ENCODE measurements at places on chromosomes 6 and 20.

GRCh38 chr6:27862396-27863066 is 49.7 kb downstream of the OR2B2 start:
- no peak for DNase-seq

- DNase-seq, result no peak
These were observed 32.7 kb downstream of the CHMP4B start for GRCh38 chr20:33843854-33844253.

GRCh38 chr6:61809004-61809595 is 476.9 kb downstream of the KHDRBS2 start:
- no peak for DNase-seq

GRCh38 chr6:17983730-17984129 is 3.7 kb downstream of the KIF13A start:
- DNase-seq, result no peak

- DNase-seq, result no peak
These were observed 25.5 kb upstream of the NOL4L start for GRCh38 chr20:32610472-32611218.

GRCh38 chr6:149436647-149437046 is 36.6 kb downstream of the SUMO4 start:
- no peak for DNase-seq

- no peak for DNase-seq
These were observed 302.6 kb upstream of the ARID1B start for GRCh38 chr6:156474507-156475120.

DNA sequence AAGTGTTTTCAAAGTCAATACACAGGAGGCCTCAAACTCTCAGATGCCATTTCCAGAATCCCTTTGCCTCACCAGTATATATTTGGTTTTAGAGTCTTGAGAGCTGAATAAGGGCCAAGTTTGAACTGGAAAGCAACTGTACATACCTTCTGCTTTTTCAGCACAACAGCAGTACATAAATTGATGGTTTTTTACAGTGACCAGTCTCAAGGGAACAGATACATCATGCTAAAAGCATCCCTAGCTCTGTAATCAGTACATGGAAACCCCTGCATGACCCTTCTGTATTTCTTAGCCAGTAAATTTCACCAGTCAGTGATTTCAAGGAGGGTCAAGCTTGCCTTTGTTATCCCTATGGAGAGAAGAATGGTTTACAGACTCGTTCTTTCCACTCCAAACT is 40.6 kb upstream of the ECHDC1 start:
- DNase-seq, result no peak

GRCh38 chr20:32028647-32029372 is 18.6 kb downstream of the CCM2L start:
- DNase-seq, result no peak

- no peak for DNase-seq
These were observed 28.9 kb downstream of the VEGFA start for GRCh38 chr6:43798688-43799444.

- DNase-seq, result no peak
These were observed 94.6 kb upstream of the ENPP5 start for GRCh38 chr6:46265373-46265772.

GRCh38 chr6:74357321-74357720 is 661.3 kb downstream of the CD109 start:
- no peak for DNase-seq

DNA sequence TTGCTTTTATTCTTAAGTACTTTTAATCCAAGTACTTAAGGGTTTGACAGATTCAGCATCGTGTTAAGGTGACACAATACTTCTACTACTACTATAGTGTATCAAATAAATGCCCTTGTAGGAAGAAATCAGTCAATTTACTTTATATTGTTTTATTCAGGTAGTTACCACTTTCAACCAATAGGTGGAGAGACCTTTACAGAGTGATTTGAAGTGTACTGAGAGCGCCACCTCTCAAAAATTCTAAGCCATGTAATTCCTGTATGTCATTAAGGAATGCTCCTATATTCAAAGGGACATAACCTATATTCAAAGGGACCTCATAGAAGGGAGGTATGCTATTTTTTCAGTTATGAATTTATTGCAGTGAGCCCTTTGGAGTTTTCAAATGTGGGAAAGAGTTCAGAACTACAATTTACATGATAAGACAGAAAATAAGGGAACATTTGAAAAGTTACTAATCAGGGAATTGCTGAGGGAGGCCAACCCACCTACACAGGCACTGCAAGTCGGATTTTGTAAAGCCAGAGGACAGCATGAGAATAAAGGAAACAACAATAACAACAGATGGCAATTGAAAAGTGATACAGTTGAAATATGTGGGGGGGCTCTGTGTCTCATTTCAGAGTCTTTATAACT is 955.6 kb downstream of the TBC1D32 start:
- DNase-seq, result no peak

GRCh38 chr6:72977114-72977513 is 248.2 kb downstream of the KHDC1L start:
- DNase-seq, result no peak

GRCh38 chr6:132224943-132225342 is 176.3 kb downstream of the MOXD1 start:
- no peak for DNase-seq

- no peak for DNase-seq
These were observed 138.7 kb upstream of the BACH2 start for GRCh38 chr6:90435207-90435899.

DNA sequence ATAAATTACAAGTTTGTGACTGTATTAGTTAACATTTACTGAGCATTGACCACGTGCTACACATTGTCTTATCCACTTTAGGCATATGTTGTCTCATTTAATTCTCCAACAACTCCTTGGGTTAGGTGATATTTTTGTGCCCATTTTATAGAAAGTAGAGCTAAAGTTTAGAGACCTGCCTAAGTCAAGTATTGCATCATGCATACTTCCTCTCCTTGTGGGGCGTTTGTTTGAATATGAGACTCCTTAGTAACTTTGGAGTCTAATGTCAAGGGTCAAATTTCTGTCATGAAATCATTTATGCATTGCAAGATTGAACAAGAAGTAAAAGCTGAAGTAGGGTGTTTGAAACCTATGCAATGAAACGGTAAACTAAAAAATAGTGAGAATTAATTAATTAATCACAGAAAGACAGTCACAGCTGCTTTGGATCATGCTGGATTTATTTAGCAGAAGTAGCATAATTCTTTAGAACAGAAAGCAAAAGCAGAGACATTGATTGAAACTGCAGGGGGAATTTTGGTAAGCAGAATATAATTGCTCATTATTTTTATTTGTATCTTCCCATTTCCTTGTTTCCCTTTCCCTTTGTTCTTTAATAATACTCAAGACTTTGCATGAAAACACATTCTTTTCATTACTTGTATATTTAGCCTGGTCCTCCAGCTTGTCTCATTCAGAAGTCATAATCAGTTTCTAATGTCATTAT is 1374.4 kb upstream of the GJE1 start:
- DNase-seq, result no peak

DNA sequence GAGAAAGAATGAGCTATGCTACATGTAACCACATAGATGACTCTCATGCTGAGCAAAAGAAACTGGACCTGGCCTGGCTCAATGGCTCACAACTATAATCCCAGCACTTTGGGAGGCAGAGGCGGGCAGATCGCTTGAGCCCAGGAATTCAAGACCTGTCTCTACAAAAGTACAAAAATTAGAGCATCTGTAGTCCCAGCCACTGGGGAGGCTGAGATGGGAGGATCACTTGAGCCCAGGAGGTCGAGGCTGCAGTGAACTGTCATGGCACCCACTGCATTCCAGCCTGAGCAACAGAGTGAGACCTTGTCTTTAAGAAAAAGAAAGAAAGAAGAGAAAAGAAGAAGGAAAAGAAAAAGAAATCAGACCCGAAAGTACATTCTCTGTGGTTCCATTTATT is 41.7 kb downstream of the NCR2 start:
- no peak for DNase-seq

- no peak for DNase-seq
These were observed 87.6 kb downstream of the FOXA2 start for GRCh38 chr20:22496817-22497216.

DNA sequence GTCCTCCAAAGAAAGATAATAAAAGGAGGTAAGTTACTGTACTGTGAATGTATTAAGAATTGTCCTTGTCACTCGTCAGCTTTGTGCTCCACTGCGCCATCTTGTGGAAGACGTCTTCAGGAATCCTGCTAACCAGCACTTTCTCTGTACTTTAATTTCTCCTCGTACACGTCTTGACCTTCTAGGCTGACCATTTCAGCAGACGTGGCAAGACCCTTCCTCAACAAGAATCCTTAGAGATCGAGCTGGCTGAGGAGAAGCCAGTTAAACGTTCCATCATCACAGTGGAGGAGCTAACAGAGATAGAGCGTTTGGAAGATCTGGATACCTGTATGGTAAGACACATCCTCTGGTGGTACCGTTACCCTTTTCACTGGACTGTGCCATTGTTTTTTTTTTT is 95.5 kb upstream of the SCGN start:
- peak; percentile 61 for DNase-seq

GRCh38 chr20:61584851-61585250 is 332.8 kb downstream of the CDH4 start:
- no peak for DNase-seq

DNA sequence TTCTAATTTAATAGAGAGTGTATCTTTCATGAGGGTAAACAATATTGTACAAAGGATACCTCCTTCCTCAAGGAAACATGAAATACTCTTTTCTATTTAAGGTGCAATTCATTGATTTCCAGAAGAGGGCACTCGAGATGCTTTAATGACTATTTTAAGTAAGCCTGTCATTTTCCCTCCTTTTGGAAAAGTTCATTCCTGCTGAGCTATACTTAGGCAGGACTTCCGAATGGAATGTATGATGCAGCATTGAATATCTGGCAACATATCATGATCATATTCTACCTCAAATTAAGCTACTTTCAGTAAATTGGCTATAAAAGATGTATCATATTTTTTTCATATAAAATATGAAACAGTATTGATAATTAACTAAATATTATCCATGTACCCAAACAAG is 5.0 kb downstream of the DST start:
- peak; percentile 3 for DNase-seq

DNA sequence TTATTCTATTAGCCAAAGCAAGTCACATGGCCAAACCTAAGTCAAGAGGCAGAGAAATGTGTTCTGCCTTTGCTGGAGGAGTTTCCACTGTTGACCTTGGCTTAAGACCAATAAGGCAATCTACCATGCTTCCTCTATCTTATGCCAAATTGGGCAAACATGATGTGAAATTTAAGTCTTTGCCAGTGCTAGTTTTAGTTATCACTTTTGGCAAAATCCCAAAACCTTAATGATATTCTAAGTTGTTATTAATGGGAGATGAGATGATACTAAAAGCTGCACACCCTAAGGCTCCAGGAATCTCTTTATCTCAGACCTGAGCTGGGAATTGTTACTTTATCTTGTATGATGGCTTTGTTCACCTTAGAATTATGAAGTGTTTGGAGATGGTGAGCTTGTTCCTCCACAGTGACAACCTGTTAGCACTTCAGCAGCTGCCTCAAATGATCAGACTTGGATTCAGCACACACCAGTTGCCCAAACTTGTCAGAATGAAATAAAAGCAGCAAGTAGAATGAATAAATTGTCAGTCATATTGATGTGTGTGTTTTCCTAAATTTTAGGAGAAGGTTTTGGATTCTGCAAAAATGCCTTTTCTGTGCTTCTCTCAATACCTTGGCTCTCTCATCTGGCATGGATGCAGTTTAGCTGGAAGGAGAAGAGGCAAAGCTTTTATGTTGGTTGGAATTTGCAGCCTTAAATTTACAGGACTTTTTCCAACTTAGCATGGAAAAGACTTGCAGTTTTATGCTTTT is 49.3 kb downstream of the RIN2 start:
- DNase-seq, result no peak

GRCh38 chr6:139029470-139030227 is 1.1 kb downstream of the ABRACL start:
- peak; percentile 11 for DNase-seq

DNA sequence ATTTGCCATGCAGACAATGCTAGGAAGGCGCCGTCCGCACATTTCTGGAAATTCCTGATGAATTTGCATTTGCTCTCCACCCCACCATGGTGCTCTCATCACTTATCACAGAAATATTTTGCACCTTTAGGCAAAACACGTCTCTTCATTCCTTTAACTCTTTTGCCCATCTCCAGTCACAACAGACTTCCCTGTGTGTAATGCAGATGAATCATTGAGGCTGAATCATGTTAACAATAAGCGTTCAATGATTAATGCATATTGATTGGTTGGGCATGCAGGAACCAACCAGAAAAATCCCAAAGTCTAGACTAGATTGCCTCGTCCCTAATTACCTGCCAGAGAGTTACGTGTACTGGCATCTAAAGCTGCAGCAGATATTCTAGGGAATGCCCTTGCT is 80.0 kb upstream of the ATXN1 start:
- no peak for DNase-seq

DNA sequence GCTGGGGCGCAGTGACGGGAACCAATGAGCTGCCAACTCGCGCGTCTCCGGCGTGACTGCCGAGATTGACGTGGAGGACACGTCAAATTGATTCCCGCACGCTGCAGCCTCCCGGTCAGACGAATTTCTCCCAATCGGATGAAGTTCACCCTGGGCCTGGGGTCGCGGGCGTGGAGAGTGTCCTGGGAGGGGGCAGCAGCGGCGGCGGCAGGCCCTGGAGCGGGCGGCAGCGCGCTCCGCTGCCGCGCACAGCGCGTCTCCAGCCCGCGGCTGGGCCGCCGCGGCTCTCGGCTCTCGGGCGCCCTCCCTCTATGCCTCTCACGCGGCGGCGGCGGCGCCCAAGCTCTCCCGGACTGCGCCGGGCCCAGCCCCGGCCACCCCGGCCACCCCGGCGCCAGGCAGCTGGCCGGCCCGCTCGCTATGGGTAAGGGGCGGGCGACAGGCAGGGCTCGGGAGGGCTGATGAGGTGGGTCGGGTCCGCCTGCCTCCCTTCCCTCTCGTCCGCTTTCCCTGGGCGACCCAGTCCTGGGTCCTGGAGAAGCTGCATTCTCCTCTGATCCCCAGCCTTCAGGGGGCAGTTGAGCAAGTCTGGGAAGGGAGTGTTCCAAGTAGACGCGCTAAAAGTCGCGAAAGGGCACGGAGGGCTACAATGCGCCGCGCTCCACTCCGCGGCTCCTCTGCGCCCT is at the start of gene PAX1:
TSS of gene PAX1 (plus strand) at position 90 of the 686 bp plus-strand sequence. CDS start at position 139, 49 bp downstream.
- DNase-seq, result no peak

- DNase-seq, result peak; percentile 43
These were observed 94.9 kb upstream of the NT5E start for GRCh38 chr6:85354761-85355618.

- no peak for DNase-seq
These were observed 122.8 kb upstream of the B3GAT2 start for GRCh38 chr6:71079677-71080076.

All from CD4-positive, alpha-beta T cell treated with Interferon alpha-2 for 1 hour (primary cell).